ENCODE measurements at places on chromosomes 7 and 10. TPM values are rescaled to one million over a fixed set of nuclear protein-coding genes. Genes with fewer than 3 reads are reported as not detected.

GRCh38 chr10:122499491-122499941, 38.2 kb downstream of the HTRA1 start:
- no peak for DNase-seq

The GALNT17 gene
- not detected for polyA plus RNA-seq

The LRRC4 gene
- polyA plus RNA-seq: 0.22 TPM

- DNase-seq: no peak
Observed at GRCh38 chr7:68200051-68200670, 1203.5 kb downstream of the TYW1 start.
